Stimulated activated CD8-positive, alpha-beta memory T cell treated with anti-CD3 and anti-CD28 coated beads, Interleukin-7, amount 100 ng/mL, for 48 hours (primary cell): ENCODE measurements at places on chromosomes 3 and 15.

DNA sequence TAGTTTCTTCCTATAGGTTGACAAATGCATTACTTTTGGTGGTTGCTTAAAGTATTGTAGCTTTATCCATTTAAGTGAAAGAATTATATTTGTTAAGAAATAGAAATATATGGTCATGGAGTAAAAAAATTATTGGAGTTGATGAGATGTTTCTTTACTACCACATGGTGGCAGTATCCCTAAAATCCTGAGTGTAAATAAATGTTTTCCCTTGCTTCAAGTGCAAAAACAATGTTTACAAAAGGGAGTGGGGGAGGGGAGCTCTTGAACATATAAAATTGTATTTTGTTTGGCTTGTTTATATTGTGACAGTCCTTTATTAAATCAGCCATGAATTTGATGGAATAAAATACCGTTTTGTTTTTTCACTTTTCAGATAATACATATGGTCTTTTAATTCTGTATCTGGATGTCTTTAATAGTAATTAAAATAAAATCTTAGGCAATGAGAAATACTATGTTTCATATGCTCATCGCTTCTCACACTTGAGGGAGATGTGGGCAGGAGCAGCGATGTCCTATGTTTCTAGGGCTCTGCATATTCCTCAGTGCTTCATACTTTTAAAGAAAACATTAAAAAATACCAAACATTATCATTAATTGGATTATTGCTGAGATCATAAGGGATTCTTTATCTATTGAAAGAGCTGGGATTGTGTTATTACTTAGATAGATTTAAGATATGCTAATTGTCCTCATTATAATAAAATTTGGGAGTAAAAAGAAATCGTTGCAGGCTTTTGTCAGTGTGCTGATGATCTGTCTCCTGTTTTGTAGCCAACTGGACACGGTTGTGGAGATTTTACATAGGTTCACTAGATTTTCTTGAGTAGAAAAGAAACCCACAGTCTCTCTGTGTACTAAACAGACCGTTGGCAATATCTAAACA lies 349.7 kb downstream of the TUSC7 start:
- DNase-seq, result no peak

DNA sequence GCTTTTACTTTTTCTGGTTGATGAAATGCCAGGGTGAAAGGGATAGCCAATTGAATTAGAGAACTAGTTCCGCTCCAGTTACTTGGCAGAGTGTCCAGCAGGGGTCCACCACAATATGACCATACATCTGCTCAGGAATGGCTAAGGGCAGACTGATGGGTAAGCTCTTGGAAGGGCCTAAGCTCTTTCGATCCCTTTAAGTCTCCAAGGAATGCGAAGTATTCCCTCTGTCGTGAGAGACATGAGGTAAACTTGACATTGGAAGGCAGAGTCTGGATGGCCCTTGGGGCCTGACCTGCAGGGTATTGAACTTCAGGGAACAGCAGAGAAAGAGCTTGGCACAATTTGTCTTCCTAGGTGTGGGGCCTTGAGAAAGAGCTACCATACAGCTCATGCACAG lies 805.8 kb downstream of the PLOD2 start:
- no peak for DNase-seq

DNA sequence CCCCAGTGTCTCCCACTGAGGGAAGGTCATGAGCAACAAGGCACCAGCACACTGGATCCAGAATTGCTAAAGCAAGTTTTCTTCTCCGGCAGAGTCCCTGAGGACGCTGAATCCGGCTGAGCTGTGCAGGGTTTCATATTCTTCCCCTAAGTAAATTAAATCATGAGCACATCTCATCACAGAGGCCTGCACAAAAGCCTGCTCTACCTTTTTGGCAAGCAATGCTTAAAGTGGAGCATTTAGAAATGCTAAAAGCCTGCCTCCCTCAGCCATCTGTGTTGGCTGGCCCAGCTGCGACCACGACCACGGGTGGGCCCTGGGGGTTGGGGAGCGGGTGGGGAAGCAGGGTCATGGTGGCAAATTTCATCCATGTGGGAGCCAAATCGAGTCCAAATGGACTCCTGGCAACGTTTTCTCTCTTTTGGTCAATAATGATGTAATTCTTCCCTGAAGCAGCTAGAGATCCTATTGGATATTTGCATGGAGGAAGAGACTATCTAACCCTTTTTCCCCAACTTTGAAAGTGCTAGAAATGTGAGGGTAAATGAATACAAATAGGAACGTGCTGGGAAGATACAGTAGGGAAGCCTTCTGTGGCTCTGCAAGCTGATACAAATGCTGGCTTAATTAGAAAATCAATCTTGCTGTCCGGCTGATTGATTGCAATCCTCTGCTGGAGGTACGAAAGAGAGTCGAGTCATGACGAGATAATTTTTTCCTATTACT lies 532.8 kb upstream of the TBL1XR1 start:
- no peak for DNase-seq

GRCh38 chr15:99844150-99844549 lies 110.9 kb upstream of the LYSMD4 start:
- DNase-seq, result no peak

DNA sequence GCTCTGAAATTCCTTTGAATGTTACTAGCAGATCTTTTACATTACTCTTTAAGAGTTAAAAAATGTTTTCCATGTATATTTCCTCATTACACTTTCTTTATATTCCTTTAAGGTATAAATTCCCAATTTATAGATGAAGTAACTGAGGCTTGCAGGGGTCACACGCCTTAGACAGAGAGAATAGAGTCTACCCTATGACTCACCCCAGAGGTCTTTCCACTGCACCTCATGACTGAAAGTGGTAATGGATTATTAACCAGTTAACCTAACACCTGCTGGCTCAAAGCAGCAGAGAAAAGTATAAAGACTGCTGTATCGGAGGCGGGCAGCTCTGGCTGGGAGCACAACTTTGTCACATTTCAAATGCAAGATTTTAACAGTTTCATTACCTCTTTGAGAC lies 37.7 kb downstream of the LDHAL6B start:
- no peak for DNase-seq

- DNase-seq, result no peak
These were observed 180.8 kb downstream of the KCNAB1 start for GRCh38 chr3:156300929-156301840.

GRCh38 chr3:61884794-61885193 lies 323.4 kb downstream of the PTPRG start:
- DNase-seq, result no peak

- no peak for DNase-seq
These were observed 5.4 kb upstream of the LRRC15 start for GRCh38 chr3:194374935-194375334.

GRCh38 chr3:65575376-65575840 lies 463.3 kb downstream of the MAGI1 start:
- DNase-seq, result no peak

DNA sequence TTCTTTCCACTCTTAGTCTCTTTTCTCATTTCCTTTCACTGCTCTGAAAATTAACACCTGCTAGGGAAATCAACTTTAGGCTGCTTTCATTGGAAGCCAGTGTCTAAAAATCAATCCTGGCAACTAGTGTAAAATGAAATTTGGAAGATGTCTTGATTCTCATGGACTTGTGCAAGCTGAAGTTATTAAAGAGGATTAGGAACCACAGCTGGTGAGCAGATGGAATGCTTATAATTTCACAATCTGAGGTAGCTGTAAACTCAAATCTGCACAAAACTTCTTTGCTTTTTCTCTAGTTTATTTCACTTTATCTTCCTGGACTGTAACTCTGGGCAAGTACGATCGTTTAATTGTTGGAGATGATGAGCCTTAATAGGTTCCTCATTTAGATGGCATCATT lies 175.6 kb downstream of the GHSR start:
- no peak for DNase-seq

DNA sequence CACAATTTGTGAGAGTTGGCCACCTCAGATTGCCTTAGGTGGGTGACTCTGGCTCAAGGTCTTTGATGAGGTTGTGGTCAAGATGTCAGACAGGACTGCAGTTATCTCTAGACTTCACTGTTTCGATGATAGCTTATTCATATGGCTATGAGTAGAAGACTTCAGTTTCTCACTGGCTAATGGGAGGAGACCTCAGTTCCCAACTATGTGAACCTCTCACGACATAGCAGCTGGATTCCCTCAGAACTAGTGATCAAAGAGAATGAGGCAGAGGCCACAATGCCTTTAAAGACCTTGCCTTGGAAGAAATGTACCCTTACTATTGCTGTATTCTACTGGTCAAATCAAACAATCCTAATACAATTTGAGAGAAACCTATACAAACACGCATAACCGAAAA lies 607.5 kb upstream of the ROBO2 start:
- no peak for DNase-seq

GRCh38 chr3:41975416-41976103 lies 13.7 kb upstream of the ULK4 start:
- no peak for DNase-seq

- DNase-seq, result no peak
These were observed 70.6 kb downstream of the ACAP2 start for GRCh38 chr3:195372220-195372619.

DNA sequence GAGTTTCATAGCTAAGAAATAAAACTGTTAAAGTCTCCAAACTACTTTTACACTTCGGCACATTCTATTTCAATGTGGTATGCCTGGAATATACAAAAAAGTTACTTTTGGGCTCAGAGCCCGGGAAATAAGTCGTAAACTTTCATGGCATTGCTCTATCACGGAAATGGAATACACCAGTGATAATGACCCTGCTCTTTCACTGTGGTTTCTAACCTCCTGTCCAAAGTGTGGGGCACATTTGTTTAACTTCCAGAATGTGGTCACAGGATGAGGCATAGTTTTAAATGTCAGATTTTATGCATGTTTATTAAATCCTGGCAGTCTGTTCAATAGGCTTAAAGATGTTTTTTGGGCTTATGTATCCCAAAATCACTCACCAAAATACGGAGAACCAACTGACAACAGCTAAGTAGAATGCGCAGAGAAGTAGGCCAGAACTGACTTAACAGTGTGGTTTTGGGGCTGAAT lies 5.1 kb downstream of the CXCR6 start:
- DNase-seq, result no peak

DNA sequence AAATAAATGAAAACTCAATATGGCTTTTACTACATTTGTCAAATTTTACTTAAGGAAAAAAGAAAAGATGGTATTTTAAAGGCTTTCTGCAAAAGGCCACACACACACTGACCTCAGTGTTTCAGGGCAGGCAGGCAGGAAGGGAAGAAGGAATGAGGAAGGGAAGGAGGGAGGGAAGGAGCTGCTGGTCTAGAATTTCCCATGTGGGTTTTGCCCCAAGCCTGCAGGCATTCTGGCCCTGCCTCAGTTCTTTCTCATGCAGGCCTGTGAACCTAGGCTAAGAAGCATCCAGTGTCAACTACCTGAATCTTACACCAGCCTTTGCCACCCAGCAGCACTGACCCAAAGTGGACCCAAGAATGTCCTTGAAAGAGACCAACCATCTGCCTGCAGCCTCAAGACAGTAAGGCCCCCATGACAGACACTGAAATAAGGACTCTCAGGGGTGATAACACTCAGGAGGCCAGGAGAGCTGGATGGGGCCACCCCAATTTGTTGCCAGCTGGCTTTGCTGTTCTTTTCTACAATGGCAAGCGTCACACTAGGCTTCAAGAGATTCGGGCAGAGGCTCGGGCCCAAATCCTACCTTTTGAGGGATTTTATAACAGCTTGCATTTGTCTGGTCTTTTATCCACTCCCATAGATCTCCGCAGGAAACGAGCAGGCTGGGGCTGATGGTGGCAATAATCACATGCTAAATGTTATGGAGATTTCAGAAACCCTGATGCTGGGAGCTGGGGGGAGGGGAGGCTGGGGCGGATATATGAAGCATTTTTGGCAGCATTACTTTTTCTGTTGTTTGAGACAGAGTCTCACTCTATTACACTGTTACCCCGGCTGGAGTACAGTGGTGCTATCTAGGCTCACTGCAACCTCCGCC lies 51.4 kb downstream of the XXYLT1 start:
- no peak for DNase-seq

- no peak for DNase-seq
These were observed 316.2 kb downstream of the IL5RA start for GRCh38 chr3:2793987-2794386.

DNA sequence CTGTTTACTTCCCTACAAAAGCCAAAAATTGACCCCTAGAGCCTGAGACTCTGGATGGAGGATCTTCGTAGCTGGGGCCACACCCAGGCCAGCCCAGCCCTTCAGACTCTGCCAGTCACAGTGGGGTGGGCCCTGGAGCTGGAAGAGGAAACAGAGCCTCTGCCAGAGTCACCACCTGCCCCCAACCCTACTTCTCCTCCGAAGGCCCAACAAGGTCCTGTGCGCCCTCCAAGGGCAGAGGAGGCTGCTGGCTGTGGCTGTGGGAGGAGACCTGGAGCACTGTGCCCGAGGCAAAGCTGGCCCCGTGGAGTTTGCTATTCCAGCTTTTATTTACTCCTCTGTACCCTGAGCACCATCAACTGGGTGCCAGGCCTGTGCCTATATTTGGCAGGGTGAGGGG lies 19.0 kb downstream of the CISH start:
- no peak for DNase-seq

DNA sequence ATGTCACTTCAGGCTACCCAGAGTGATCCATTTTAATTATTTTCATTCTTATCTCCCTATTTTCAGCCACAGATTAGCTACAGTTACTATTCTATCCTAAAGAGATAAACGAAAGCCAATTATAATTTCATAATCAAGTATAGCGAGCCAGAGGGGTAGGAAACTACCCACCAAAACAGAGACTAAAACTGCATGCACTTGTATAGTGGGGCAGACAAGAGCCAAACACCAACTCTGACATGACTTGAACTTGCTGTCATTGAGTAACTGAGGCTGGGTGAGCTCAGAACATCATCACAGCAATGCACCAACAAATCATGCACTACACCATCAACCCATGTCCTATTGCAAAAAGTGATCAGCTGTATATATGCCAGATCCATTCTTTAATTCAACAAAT lies 64.8 kb downstream of the FBN1 start:
- DNase-seq, result no peak

DNA sequence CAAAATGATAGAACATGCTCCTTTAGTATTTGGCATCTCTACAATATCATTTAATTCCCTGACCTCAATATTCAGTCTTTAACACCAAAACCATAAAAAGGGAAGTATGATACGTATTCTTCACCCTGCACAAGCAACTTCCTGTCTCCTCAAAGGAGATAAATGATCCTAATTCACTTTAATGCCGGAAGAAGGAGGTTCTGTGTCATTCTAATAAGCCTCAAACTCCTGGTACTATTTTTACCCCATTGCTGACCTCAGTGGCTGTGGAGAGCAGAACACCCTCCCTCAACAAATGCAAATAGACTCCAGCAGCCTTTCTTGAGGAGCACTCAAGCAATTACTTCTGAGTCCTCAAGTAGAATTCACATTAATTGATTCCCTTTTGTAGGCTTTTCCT lies 173.3 kb downstream of the TMEM108 start:
- no peak for DNase-seq

DNA sequence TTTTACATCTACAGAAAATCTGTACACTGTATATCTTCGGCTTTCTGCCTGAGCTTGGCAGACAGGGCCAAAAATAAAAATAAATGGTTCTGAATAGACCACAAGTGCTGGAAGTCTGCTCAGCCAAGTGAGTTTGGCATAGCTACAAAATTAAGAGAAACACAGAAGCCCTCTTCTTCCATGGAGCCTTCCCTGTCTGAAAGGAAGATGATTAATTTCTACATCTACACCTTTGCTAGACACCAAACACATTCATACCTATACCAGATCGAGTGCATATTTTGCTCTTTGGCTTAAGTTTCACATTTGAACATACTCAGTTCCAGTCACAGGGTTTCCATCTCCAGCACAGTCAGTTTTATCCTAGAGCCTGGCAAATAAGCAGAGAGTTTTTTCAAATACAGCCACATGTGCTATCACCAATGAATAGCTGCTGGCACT lies 224.6 kb downstream of the GREM1 start:
- no peak for DNase-seq

GRCh38 chr3:30645077-30645476 lies 38.7 kb downstream of the TGFBR2 start:
- DNase-seq, result no peak
